ENCODE measurements at places on chromosomes 3 and 15.
A peak's percentile ranks its signal among the peaks of the same experiment; 100 is the strongest.

- DNase-seq: no peak
Measured at GRCh38 chr3:101838691-101839090, 10.6 kb upstream of the NFKBIZ start.

DNA sequence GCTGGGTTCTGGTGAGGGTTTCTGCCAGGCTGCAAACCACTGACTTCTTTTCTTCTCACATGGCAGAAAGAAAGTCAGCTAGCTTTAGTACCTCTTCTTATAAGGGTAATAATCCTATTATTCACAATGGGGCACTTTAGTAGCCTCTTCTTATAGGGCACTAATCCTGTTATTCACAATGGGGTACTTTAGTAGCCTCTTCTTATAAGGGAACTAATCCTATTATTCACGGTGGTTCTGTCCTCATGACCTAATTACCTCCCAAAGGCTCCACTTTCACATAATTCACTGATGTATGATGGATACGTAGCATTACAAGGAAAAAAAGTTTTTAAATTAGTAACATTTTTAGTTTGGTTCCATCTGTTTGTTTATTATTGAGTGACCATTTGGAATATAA, 671.3 kb downstream of the NSUN3 start:
- no peak for DNase-seq

DNA sequence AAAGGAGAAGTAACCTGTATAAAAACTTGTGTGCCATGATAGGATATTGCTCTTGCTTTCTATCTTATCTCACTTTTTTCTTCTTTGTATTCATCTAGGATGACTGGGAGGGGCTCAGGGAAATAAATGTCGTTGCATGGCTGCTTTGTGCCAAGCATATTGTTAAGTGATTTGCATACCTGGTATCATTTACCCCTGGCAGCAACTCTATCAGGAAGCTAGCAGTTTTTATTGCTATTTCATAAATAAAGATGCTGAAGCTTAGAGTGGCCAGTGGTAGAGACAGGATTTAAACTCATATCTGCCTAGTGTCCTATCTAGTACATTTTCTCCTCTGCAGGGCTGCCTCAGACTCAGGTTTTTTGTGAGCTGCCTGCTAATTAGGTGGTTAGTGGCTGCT, 253.3 kb downstream of the PTPRG start:
- DNase-seq: no peak

DNA sequence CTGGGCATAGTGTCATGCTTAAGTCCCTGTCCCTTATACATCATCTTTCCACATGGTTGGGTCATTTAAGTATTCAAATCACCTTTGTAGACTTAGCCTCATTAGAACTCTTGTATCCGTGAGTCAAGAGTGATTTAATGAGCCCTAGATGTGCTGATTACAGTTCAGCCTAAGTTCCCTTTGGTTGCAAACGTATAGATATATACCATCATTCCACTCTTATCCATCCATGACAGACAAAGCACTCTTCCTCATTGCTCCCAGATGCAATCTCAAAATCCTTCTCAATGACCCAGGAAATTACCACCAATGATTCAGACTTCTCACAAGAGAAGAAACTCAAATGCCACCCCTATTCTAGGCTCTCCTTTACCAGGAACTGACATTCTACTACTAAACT, 50.2 kb upstream of the C3orf49 start:
- DNase-seq: no peak

DNA sequence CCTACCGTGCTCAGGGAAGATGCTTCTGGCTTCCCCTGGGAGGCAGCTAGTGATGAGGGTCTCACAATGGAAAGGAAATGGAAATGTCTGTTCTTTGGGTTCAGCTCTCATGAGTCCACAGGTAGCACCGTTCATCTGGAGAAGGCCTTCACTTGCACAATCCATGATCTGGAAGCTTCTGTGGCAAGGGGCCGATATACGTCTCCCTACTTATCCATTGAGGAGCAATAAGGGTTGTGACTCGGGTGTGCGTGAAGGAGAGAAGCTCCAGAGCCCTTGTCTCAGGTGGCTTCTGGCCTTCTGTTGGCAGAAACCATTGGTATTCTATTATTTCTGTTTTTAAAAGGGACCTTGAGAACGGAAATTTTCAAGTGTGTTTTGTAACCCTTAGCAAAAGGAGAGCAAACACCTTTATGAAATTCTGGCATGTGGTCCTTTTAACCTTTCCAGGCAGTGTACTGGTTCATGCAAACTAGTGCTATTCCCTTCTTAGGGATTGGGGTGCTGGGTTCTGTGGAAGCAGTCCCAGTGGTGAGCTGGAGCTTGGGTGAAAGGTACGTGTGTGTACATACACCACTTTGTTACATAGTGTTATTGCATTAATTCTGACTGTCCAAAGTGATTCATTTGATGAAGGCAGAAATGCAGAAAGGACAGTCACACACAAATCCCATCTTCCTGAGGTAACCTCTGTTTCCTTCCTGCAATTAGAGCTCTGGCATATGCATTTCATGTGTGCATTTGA, 32.5 kb downstream of the KLF13 start:
- peak; percentile 20 for DNase-seq

DNA sequence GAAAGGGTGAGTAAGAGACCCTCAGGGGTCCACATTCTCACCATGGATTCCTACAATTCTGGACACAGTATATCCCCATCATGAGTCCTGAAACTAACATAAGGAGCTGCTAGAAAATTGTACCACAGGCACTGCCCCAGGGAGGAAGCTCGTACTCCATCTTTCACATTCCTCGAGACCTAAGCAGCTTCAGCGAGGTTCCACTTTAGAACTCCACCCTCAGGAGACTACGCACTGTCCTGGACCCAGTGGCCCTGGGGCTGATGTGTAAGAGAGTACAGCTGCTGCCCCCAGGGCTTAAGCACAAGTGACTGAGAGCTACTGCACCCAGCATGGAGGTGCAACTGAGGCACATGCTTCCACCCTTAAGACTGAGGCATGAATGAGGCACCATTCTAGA, 352.5 kb downstream of the ZNF385D start:
- no peak for DNase-seq

DNA sequence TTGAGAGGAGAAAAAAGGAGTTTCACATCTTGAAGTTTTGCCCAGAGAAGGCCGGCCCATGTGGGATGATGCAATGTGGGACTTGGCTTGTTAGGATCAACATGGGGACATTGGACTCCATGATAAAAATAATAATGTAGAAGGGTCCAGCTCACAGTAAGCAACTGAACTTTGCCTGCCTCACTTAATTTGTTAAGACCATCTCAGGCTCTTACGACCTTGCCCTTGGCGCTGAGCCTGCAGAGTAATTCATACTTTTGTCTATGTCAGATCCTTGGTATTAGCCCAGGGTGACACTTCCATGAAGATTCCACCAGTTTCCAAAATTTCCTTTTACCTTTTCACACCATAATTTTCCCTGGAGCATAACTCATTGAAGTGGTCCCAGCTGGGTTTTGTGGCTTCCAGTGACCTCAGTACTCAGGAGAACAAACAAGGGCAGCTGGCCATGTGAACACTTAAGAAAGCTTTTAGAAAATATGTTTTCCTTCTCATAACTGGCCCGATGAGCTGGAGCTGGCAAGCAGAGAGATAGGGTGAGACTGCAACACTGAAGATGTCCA, 315.4 kb upstream of the RASGRP1 start:
- no peak for DNase-seq

GRCh38 chr3:186772701-186773417, 10.5 kb upstream of the EIF4A2 start:
- peak; percentile 88 for DNase-seq

- DNase-seq: no peak
Measured at GRCh38 chr15:78130466-78131294, 565 bp downstream of the CIB2 start.

GRCh38 chr15:85609492-85609891, 185.2 kb downstream of the KLHL25 start:
- DNase-seq: no peak

GRCh38 chr15:68699124-68699880, 120.5 kb downstream of the CORO2B start:
- no peak for DNase-seq

- DNase-seq: peak; percentile 87
Measured at GRCh38 chr15:78241017-78241416, 6.7 kb upstream of the ACSBG1 start.

GRCh38 chr3:194322678-194323211, 28.4 kb downstream of the CPN2 start:
- peak; percentile 24 for DNase-seq

GRCh38 chr15:42163947-42164550, 7.6 kb upstream of the PLA2G4F start:
- DNase-seq: no peak

DNA sequence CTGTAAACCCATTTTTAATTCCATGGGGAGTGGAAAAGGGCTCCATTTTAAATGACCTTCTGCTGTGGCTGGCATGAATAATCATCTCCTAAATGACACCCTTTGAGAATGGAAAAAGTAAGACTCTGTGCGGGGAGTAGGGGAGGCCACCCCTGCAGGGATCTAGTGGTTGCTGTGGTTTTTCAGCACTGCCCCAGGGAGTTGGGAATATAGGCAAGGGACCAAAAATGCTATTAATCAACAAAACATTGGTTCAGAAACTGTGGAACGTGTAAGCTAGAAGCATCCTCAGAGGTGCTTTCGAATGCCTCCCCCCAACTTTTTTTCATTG, 30.1 kb upstream of the ADAMTS7 start:
- DNase-seq: no peak

DNA sequence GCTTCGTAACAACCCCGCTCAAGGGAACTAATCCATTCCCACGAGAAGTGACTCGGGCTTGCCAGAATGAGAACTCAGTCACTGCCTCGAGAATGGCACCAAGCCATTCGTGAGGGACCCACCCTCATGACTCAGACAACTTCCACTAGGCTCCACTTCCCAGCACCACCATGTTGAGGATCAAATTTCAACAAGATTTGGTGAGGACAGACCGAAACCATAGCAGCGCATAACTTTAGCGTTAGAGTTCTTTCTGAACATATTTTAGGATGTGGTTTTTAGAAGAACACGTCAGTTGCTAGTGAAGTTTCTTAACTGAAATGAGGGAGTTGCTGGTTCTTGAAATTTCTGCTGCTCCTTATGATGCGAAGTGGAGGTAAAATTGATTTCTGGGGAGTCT, 13.5 kb downstream of the PTPRG start:
- DNase-seq: peak; percentile 21

DNA sequence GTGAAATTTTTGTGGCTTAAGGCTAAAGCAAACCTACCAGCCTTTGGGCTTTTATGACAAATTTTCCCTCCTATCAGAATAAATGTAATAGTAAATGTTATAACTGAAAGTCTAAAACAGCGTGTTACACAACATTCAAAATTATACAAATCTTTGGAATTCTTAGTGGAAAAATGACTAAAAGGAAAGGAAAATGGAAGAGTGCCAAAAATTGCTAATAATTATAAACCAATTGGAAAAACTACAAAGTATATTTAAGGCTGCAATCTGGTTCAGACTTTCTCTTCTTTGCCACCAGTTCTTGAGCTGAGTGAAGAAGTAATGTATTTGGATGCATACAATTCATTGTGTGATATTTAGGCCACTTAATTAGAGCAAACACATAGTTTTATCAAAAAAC, 45.6 kb upstream of the PHLDB2 start:
- DNase-seq: no peak

GRCh38 chr15:39990706-39991105, 48.3 kb downstream of the SRP14 start:
- no peak for DNase-seq

- no peak for DNase-seq
Measured at GRCh38 chr3:104257486-104257885, 1109.2 kb upstream of the ALCAM start.

DNA sequence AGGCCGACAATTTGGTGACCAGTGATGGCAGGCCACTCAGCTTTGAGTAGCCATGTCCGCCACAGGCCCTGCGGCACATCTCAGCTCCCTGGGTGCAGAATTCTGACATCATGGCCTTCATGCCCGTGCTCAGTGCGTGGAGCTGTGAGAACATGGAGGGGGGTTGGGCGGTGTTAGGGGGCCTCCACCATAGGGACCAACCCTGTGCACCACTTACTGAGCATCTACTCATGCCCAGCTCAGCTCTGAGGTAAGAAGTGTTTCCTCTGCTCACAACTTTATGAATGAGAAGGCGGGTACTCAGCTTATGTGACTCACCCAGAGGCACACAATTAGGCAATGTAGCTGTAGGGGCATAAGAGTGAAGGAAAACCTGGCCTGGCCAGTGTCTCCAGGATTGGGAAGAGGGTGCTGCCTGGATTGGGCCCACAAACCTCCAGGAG, 10.5 kb downstream of the ACOX2 start:
- DNase-seq: peak; percentile 90

DNA sequence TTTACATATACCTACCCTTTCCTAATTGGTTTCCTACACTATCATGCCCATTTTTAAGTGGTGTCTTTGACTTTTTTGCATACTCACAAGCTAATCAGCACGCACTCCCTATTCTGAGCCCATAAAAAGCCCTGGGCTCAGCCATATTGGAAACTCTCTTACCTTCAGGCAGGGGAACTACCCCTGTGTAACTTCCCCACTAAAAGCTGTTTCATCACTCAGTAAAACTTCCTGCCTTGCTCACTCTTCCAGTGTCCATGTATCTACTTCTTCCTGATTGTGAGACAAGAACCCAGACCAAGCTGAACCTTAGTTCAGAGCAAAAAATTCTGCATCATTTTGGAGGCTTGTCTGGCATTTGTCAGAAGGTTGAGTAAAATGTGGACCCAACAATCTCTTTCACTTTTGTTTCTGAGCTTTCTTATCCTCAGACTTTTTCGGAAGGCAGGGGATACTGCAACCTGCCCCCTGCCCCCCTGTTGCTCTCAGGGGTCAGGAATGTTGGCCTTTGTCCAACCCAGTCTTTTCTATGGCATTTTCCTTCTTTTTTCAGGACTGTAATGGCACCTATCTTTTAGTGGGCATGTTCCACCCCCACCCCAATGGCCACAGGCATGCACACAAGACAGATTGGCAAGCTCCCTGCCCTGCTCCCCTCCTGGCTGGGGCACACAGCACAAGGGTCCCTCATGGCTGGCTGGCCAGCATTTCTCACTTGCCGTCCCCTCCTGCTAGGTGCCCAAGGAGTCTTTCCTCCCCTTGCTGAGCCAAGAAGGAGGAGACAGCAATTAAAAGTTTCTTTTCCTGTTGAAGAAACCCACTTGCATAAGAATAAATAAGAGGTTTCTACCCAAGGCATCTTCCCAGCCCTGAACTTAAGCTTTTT, 26.3 kb upstream of the TMEM45A start:
- DNase-seq: peak; percentile 18

DNA sequence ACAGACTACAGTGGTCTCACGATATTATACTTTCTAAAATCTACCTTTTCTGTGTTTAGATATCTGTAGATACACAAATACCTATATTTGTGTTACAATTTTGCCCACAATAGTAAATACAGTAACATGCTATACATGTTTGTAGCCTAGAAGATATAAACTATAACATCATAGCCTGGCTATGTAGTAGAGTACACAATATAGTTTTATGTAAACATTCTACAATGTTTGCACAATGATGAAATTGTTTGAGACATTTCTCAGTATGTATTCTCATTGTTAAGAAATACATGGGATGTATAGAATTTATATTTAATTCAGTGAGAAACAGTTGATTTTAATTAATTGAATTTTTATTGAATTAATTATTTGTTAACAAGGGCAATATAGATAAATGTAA, 1367.0 kb downstream of the OTOL1 start:
- DNase-seq: no peak

All from NB4 (cell line).